ENCODE measurements at places on chromosomes 4 and X.

DNA sequence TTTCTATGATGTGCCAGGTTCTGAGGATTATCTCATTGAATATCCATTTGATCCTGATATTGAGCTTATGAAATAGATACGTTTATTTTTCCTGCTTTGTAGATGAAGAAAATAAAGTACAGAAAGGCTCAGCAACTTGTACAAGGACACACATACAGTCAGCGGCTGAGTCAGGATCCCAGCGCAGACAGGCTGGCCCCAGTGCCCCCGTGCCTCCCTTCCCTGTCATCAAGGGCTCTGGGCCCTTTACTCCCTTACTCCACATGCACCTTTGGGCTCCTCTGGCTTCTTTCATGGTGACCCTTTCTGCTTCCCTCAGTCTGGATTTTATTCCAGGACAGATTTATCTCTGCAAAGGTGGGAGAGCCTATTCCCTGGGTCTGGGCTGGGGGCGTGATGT, 12.8 kb downstream of the RASL11B start:
- DNase-seq, result no peak

DNA sequence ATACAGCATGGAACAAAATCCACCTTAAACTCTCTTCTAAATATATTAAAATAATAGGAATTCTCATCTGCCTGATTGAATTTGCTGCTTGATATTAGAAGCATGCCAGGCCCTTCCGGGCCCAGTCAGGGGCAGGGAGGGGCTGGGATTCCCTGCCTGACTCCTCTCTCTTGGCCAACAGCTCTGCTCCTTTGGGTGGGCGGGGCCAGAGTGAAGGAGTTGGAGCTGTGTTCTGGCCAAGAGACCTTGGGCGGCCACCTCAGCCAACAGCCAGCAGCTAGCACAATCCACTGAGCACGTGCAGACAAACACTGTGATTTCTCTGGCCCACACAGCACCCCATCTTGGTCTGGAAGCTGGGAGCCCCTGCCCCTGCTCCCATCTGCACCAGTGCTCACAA, 140.3 kb downstream of the PJA1 start:
- no peak for DNase-seq

DNA sequence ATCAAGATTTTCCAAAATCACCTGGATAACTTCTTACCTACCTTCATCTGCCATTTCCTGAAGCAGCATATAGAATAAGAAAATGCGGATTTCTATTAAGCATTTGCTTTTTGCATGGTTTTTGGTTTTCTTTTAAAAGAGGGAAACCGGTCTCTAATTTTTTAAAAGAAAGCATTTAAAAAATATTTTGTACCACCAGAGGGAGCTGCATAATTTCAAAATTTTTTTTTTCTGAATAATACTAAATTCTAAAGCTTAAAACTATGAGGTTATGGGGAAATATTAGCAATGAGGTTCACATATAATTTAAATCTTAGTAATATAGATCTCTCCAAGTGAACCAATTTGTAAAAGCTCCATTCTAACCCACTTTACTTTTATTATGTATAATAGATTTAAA, 137.7 kb upstream of the TENT5D start:
- DNase-seq, result no peak

GRCh38 chr4:112546476-112546875, 30.5 kb upstream of the NEUROG2 start:
- no peak for DNase-seq

GRCh38 chrX:51487960-51488267, 8.5 kb downstream of the NUDT11 start:
- no peak for DNase-seq

GRCh38 chr4:174926958-174927357, 8.8 kb downstream of the ADAM29 start:
- DNase-seq, result no peak

DNA sequence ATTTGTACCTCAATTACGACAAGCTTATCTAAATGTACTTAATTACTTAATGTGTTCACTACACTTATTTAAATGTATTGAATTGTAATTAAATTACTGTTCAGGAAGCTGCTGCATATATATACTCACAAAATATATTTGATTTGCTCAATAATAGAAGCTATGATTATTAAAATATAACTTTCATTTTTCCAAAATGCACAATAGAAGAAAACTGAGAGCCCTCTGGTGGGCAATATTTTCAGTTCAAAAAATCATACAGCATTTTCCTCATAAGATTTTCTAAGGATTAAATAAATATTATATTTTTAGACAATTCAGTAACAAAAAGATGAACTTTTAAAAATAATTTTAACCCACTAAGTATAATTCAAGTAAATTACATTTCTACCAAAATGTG, 217.3 kb downstream of the DKK2 start:
- no peak for DNase-seq

All from SHP77 (cell line).